ENCODE measurements at places on chromosomes 5 and 9. TPM values are rescaled to one million over a fixed set of nuclear protein-coding genes. Genes with fewer than 3 reads are reported as not detected.

- DNase-seq = no peak
These were observed 480.2 kb downstream of the RASEF start for GRCh38 chr9:82582693-82583092.

- DNase-seq = no peak
These were observed 2.2 kb downstream of the DNM1 start for GRCh38 chr9:128205296-128205944.

GRCh38 chr5:169785771-169786618 is 148.9 kb downstream of the DOCK2 start:
- no peak for DNase-seq

DNA sequence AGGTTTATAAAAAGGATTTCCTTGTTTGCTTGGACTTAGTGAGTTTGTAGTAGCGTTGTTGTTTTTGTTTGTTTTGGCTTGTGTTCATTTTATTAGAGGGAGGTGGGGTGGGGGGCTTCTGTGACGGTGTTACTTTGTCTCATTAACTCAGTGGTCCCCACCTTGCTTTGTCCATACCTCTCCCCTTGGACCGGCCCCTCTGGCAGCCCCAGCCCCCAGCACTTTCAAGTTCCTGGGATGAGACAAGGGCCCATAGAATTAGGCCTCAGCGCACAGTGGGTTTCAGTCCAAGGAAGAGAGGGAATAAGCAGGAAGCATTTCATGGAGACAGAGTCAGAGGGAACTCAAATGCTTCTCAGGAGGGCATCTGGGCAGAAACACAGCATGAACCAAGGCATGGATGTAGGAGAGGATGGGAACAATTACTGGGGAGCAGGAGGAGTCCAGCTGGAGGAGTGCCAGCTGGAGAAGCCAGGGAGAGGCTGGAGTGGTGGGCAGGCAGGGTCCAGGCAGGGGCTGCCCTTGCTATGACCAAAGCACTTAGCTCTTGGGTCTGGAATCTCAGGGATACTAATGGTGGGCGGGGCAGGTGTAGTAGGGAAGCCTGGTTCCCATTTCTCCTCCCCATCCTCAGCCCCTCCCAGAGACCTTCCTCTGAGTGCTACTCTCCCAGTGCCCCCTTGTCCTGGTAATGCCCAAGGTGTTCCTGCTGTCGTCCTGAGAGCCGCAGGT is 23.5 kb upstream of the ENHO start:
- DNase-seq = no peak

GRCh38 chr5:1800472-1801221 is 560 bp upstream of the NDUFS6 start:
- DNase-seq = no peak

DNA sequence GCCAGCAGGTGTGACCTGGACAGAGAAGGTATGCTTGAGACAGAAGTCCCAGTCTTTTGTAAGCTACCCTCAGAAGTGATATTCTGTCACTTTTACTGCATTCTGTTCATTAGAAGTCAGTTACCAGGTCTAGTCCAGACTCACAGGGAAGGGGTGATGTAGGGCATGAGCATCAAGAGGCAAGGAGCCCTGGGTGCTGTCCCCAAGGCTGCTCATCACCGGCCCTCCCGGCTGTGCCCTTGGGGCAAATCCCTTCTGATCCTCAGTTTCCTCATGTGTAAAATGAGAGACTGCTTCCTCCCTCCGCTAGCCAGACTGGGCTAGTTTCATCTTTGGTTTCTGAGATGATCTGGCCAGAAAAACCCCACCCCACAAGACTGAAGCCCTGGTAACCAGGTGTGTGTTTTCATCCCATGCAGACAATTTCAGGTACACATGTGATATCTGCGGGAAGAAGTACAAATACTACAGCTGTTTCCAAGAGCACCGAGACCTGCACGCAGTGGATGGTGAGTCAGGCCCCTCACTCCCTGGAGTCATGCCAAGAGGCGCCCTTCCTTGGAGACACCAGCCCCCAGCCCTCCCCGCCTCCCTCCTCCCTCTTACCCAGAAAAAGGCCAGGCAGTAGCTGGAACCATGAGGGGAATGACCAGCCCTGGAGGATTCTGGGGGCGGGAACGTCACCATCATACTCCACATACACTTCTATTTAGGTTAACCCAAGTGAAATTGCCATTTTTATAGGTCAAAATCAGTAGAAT is 71.0 kb downstream of the AMBP start:
- peak; percentile 27 for DNase-seq

- DNase-seq = peak; percentile 18
These were observed 21.2 kb upstream of the SARDH start for GRCh38 chr9:133759146-133759900.

GRCh38 chr5:1801967-1802295 is 724 bp downstream of the NDUFS6 start:
- peak; percentile 47 for DNase-seq

DNA sequence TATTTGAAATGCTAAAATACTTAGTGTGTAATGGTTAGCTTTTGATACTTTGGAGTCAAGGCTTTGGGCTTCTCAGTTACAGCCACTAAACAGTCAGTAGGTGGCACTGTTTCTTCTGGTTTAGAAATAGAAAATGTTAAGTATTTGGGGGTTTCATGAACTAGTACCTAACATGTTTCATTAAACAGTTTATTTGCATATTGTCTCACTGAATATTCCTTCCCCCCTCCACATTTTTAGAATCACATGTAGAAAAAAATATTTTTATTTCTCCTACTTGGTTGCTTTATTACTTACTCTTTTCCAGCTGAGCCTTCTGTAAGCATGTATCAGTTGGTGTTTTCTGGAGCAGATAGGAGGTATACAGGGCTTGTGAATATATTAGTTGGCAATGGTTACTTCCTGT is 48.0 kb downstream of the IPO11 start:
- no peak for DNase-seq

DNA sequence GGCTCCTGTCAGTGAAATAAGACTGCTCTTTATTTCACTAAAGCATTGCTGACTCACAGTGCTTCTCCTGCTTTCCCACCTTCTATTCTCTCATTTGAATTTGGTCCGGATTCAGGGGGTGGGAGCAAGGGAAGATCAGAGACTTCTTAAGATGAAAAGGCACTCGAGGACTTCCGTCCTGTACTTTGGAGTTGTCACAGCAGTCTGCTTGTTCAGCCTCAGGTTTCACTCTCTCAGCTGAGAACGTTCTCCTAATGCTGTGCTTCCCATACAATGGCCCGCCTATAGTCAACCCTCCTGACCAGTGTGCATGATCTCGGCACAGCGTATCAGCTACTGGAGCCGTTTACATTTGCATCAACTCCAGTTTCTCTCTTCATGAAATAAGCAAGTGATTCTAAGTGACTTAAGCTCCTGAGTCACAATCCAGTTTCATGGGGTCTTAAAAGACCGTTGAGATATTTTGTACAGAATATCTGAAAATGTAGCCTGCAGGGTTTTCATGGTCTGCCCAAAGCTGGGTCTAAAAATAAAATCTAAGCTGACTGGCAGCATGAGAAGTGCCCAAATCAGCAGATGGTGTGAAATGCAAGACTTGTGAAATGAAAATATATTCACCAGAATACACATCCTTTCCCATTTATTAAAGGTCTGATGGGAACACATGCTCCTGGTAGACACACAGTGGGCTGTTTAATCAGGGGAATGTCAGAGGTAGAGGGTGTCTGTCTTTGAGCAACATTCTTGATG is 145.0 kb downstream of the ADCY2 start:
- no peak for DNase-seq

- no peak for DNase-seq
These were observed 89.5 kb upstream of the FSTL4 start for GRCh38 chr5:133701871-133702270.

GRCh38 chr5:112878760-112879159 is 17.7 kb downstream of the SRP19 start:
- no peak for DNase-seq

GRCh38 chr9:118609355-118610044 is 759.7 kb downstream of the BRINP1 start:
- no peak for DNase-seq

DNA sequence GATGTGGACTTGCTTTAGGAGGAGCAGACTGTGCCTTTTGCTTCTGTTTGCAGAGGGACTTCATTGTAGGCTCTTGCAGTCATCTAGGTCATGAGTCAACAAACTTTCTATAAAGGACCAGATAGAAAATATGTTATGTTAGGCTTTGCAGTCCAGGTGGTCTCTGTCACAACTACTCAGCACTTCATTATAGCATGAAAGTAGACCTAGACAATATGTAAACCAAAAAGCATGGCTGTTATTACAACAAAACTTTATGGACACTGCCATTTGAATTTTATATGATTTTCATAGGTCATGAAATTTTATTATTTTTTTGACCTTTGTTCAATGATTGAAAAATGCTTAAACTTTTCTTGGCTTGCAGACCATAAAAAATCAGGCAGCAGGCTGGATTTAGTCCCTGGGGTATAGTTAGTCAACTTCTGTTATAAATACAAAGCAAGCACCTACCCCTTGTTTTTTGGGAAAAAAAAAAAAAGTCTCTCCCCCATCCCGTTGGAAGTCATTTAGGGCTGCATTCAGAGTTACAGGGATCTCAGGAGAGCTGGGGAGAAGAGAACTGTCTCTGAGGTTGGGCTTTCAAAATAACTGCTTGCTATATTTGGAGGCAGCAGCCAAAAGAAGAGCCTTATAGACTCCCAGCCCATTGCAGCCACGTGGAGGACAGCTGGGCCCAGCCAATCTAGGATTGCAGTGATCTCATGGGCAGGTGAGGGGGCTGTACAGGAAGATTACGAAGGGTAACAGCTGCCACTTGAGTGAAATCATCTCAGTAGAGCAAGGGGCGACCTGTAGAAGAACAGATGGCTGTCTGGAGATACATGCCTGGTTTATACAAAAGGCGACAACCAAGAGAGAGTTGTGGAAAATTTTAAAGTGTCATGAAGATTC is 136.6 kb upstream of the TNC start:
- no peak for DNase-seq

DNA sequence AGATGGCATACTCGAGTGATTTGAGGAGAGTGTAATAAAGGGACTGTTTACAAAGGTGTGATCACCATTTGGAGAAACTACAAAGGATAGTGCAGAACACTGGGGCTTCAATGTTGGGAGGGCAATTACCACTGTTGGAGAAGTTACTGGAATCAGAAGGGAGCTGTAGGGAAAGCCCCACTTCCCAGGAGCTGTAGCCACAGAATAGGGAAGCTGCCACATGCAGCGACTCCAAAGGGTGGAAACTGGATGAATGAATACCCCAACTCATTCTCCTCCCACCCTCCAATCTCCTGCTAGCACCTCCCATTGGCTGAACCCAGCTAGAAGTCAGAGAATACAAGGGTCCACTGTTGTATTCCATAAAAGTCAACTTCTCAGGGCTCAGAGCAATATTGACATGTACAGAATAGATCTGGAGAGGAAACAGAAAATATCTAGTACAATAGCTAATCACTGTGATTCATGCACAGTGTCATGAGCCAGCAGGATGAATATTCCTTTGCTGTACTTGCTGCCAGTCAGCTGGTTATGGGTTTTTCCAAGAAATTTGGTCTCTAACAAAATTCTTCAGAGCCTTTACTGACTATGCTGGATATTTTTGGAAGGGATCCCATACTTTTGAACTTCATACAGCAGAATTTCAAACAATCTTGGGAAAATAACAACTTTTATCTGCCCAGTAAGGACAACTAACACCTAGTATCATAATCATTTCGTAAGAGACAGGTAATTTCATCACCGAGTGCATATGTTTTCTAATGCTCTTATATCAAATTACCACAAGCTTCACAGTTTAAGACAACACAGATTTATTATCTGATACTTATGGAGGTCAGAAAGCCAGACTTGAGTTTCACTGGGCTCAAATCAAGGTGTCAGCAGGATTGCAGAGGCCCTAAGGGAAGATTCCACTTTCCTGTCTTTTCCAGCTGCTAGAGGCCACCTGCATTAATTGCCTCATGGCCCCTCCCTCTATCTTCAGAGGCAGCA is 39.6 kb downstream of the PDCD1LG2 start:
- no peak for DNase-seq

- no peak for DNase-seq
These were observed 5.7 kb upstream of the SLC25A48 start for GRCh38 chr5:135828782-135829127.

DNA sequence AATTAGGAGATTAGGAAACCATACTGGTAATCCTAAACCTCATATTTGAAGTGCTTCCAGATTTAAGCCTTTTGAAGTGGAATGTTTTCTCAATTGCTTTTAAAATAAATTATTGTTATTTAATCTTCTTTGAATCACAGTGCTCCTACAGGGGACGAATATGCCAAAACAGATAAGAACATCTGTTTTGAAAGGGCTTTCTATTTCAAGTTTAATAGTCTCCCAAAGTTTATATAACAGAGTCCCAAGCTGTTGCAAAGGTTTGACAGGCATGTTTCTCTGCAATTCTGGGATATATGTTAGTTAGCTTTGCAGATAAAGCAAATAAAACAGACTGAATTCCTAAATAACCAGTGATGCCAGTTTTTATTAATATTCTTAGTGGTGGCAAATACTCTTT is 803.7 kb downstream of the TLE4 start:
- DNase-seq = no peak

GRCh38 chr5:74974451-74975091 is 77.8 kb downstream of the GCNT4 start:
- DNase-seq = no peak

- DNase-seq = no peak
These were observed 68.4 kb downstream of the NRG2 start for GRCh38 chr5:139974661-139975060.

- no peak for DNase-seq
These were observed 100.7 kb downstream of the CDC42SE2 start for GRCh38 chr5:131364507-131365050.

GRCh38 chr9:133440874-133441273 is 18.7 kb downstream of the ADAMTS13 start:
- peak; percentile 87 for DNase-seq

GRCh38 chr5:179823937-179824744 is 3.4 kb downstream of the SQSTM1 start:
- peak; percentile 78 for DNase-seq

GRCh38 chr9:18208166-18209059 is 265.5 kb upstream of the ADAMTSL1 start:
- DNase-seq = no peak

- no peak for DNase-seq
These were observed 1.0 kb downstream of the RIOK2 start for GRCh38 chr5:97181856-97182545.

DNA sequence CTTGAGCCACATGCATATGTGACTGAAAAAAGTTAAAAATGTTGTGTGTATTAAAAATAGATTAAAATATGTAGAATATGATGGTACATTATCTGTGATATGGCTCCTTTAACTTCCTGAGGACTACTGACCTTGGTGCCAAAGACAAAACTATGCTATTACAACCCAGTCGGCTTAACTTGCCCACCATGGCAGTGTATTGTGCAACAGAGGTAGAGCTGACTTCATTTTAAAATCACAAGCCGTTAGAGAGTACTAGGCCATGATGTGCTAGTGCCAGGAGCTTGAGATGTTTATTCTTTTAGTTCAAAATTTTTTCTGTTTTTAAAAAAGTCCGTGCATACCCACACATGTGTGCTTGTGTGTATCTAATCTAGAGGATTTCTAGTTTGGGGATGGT is 46.3 kb downstream of the NAA35 start:
- no peak for DNase-seq

The TYRP1 gene
- not detected for polyA plus RNA-seq

The RASEF gene
- polyA plus RNA-seq = 0.04 TPM

The PNPLA7 gene
- 8.4 TPM for polyA plus RNA-seq

The HMMR gene
- polyA plus RNA-seq = 0.65 TPM

The SYK gene
- polyA plus RNA-seq = 48.0 TPM

The GARIN3 gene
- polyA plus RNA-seq = not detected

The PCDHGA10 gene
- polyA plus RNA-seq = 0.15 TPM

The PRSS3 gene
- polyA plus RNA-seq = 0.09 TPM

The TTC23L gene
- polyA plus RNA-seq = 0.29 TPM

The PTGDS gene
- polyA plus RNA-seq = 462 TPM

The PRKACG gene
- not detected for polyA plus RNA-seq

The PCDHGB1 gene
- polyA plus RNA-seq = 0.10 TPM
